ENCODE measurements at places on chromosomes 1 and 21.
A peak's percentile ranks its signal among the peaks of the same experiment; 100 is the strongest.

DNA sequence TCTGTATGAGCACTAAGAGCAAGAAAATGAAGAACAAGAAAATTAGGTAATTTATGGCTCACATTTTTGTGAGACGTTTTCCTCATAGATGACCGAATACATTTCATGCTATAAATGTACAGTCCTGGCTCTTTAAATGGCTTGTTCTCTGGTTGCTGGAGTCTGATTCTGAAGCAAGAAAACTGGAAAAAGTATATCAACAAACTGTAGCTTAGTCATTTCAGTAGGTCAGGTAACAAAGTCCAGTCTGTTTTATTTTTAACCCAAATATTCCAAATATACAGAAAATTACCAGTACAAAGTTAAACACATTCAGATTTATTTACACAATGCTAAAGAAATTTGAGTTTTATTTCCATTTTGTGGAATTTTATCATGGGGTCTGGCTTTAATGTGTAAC is 2.5 kb upstream of the MYBPHL start:
- DNase-seq, result no peak

GRCh38 chr1:20511518-20512428 is 3.8 kb upstream of the MUL1 start:
- DNase-seq, result no peak

- no peak for DNase-seq
Measured at GRCh38 chr21:29667651-29668050, 272.1 kb downstream of the GRIK1 start.

DNA sequence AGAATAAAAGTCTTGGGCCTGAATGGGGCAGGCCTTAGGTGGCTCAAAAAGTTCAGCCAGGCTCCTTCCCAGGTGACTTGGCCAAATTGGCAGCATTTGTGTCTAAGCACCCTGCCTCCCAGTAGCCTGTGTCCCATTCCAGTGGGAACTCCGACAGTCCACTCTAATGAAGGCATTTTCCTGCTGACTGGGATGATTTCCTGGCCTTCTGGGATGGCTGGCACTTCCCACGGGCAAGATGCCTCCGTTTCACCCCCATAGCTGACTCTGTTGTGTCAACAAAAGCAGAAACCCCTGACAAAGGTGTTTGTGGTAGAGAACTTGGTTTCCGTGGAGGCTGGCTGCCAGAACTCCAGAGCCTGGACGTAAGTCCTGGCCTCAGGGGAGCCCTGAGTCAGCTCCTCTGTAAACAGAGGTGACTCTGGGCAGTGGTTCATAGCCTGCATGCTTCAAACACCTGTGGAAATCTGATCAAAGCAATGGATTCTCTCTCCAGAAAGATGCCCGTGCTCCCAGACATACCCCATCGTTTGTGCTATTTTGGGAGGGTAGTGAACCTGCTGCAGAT is 36.6 kb downstream of the WNT3A start:
- DNase-seq, result no peak

- DNase-seq, result no peak
Measured at GRCh38 chr1:154940213-154940560, 3.7 kb upstream of the PMVK start.

DNA sequence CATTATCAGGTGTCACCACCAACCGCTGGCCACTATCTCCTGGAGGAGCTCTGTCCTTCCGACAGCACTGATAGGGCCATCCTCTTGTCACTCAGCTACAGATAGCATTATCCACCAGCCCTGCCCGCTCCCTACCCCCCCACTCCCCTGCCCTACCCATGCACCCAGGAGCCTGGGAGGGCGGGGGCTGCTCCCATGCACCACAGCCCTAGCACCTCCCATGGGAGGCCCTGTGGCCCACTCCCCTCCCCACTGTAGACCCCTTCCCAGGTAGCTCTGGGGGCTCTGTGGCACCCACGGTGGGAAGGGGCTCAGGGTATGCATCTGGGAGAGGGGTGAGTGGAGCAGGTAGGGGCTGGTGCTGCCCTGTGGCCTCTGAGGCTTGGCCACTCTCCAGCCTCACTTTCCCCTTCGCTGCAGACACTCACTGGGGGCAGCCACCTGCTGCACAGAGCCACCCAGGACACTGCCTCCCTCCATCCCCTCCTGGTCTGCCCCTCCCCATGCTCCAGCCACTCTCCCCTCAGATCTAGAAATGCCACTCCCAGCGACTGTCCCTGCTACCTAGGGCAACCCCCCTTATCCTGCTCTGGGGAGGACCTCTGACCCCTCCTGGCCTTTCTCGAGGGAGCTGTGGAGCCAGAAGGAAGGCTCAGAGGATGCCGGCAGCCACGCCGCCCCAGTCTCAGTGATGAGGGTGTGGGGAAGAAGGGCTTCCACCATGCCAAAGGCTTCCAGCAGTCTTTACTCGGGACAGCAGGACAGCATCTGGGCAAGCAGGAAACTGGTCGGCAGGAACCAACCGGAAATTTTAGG is 58.5 kb downstream of the WNT9A start:
- DNase-seq, result no peak

GRCh38 chr1:97903626-97904025 is 17.2 kb downstream of the DPYD start:
- DNase-seq, result no peak

GRCh38 chr21:42237577-42237976 is 18.6 kb downstream of the ABCG1 start:
- peak; percentile 48 for DNase-seq

- no peak for DNase-seq
Measured at GRCh38 chr1:212666116-212666775, 33.4 kb downstream of the BATF3 start.

DNA sequence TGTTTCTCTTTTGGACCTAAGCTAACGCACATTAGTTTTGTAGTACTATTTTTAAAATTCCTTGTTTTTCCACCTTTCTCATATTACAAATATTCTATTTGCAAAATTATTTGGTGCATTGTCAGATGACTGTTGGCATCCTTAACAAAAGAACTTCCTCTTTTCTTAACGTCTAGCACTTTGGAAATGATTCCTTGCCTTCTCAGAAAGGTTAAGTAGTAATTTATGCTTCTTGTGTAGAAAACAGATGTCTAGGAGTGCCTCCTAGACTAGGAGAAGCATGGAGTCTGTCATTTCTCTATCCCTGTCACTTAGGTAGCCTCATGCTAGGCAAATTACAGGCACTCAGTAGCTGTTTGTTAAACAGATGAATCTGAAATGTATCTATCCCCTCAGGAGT is 64.4 kb downstream of the HSPA13 start:
- no peak for DNase-seq

DNA sequence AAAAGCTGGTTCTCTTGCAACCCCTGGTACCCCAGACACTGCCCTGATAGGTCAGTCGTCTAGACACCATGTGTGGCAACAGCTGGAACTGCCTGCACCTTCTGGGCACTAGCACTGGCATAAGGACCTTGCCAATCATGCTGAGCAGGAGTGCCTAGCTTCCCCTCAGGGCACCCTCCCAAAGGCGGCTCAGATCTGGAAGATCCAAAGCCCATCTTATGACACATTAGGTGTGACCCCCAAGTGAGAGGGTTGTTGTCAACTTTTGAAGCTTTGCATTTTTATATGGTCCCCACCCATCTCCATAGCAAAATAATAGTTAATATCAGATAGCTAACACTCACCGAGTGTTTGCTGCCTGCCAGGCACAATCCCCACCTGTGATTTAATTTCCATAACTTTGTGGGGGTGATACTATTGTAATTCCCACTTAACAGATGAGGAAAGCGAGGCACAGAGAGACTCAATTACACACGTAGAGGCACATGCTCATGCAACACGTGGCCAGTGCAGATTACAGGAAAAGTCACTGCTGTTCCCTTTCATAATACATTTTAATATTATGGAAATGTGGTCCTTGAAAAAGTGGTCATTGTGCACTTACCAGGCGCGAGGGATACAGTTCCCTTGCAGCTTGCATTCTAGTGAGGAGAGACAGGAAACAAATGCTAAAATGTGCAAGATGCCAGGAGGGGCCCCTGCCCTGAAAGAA is 25.8 kb downstream of the EXOC8 start:
- no peak for DNase-seq

- no peak for DNase-seq
Measured at GRCh38 chr1:37725851-37726613, 33.7 kb downstream of the CDCA8 start.

GRCh38 chr1:186239171-186239570 is 135.9 kb downstream of the TPR start:
- DNase-seq, result no peak

DNA sequence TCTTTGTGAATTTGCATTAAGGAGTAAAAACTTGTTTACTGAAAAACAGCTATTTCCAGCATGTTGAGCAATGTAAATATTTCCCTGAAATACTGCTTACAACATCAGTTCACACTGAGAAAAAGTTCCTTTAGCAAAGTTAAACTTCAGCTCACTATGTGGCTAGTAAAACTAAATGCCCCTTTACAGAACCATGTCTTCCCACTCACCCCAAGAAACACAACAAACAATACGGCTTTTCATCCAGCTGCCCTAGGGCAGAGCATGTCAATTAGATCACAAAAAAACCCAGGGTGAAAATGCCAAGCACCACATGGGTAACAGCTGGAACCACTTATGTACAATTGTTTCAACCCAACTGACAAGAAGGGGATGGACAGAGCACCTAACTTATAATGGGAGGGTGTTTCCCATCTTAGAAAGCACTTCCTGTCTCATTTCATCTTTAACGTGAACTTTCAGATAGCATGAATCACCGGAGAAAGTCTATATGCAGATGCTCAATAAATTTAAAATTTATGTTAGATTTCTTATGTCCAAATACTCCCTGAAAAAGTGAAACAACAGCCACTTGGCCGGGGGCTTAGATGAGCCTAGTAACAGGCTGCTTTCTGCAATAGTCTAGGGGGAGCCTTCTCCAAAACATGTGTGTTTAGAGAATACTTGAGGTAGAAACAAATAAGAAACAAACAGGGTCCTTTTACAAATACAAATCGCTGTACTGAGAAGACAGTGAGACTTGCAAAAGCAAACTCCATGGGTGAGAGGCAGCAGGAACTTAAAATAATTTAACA is 6.6 kb downstream of the NID1 start:
- no peak for DNase-seq

GRCh38 chr1:64251971-64252370 is 48.5 kb downstream of the UBE2U start:
- DNase-seq, result no peak

DNA sequence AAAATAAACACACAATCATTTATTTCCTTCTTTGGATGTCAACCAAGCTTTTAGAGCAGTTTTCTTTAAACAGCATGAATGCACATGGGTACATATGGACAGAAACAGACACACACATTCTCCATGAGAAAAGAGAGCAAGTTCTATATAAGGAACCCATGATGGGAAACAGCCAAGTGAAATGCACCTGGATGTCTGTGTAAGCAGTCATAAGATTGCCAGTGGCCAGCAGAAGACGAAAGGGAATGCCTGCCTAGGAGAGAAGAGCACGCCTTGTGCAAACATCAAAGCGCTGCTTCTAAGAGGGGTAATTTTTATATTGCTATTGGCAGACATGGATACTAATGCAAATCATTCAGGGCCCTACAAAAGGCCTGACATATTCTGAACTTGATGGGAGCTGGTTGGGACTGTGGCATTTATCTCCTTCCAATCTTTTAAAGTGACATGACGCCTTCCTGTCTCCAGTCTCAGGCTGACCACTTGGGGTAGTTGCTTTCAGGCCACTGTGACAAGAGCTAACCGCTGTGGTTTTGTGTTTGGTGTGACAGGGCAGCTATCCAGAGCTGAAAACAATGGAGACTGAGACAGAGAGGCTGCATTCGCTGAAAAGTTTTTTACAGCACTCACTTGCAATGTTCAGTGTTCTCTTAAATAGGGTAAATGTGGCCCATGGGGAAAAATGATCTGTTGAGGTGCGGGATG is 75.0 kb upstream of the DPT start:
- no peak for DNase-seq

DNA sequence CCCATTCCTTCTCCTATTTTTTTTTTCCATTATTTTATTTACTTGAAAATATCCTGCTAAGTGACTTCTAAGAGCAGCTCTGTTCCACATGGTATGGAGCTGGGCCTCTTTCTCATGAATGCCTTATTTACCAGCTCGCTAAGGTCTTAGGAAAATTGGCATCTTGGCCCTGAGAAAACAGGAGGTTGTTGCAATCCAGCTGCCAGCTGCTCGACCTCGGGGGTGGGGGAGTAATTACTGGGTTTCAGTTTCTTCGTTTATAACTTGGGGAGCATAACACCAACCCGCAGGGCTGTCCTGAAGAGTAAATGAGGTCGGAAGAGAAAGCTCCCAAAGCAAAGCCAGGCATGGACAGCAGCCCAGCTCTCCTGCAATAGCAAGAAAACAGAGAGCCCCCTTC is 176.3 kb downstream of the AJAP1 start:
- DNase-seq, result no peak

- DNase-seq, result no peak
Measured at GRCh38 chr21:38979271-38980121, 173.8 kb downstream of the ETS2 start.

GRCh38 chr21:17388226-17388625 is 124.6 kb upstream of the CXADR start:
- DNase-seq, result peak; percentile 1

GRCh38 chr1:32393136-32393535 is 1.1 kb downstream of the BSDC1 start:
- peak; percentile 18 for DNase-seq

GRCh38 chr1:19385869-19386591 is 73.9 kb downstream of the SLC66A1 start:
- DNase-seq, result no peak

GRCh38 chr21:25326181-25326580 is 281.1 kb downstream of the MRPL39 start:
- no peak for DNase-seq

DNA sequence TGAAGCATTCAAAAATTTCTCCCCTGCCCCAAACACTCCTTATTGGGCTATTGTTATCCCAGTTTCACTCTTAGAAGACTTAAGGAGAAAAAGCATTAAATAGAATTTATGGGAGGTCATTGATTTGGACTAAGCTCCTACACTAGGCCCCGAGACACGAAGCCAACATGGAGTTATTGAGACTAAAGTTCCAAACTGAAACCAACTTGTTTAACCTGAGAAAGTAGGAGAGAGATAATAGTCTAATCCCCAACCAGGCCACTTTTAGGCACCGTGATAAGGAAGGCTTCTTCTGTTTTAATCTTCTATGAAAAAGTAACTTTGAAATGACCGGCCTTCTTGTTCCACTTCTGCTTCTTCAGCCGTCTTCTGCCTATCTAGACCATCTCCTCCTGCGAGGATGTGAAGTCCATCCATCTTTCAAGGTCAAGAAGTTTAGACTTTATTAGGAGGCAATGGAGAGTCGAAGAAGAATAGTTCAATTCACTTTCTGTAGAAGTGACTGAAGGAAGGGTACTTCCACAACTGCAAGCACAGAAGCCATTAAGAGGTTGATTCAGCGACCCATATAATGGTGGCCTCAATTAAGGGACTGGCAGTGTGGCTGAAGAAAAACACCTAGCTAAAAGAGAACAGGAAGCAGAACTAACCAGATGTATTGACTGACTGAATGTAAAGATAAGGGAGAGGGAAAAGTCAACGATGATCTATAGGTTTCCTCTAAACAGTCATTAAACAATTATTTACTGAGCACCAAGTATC is 428.8 kb downstream of the SMYD3 start:
- DNase-seq, result no peak
